ENCODE measurements at places on chromosomes 13 and 19. TPM values are rescaled to one million over a fixed set of nuclear protein-coding genes. Genes with fewer than 3 reads are reported as not detected.

GRCh38 chr13:70720386-70720785, 612.1 kb upstream of the KLHL1 start:
- DNase-seq, result no peak

DNA sequence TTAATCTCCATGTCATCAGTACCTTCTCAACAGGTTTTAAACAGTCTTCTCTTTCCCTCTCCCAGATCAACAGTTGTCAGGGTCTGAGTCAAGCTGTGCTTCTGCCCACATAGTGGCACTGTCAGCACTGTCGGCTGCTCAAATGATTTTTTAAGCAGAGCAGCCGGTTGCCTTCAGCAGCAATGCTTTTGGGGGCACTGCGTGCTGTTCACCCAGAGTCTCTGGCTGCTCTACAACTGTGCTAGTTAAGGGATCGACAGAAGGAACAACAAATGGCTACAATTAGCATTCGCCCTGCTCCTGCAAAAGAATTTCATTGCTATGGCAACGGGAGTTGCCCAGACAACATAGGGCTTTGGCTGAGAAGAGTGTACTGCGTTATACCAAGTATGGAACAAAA, 412.9 kb downstream of the DIAPH3 start:
- DNase-seq, result no peak

DNA sequence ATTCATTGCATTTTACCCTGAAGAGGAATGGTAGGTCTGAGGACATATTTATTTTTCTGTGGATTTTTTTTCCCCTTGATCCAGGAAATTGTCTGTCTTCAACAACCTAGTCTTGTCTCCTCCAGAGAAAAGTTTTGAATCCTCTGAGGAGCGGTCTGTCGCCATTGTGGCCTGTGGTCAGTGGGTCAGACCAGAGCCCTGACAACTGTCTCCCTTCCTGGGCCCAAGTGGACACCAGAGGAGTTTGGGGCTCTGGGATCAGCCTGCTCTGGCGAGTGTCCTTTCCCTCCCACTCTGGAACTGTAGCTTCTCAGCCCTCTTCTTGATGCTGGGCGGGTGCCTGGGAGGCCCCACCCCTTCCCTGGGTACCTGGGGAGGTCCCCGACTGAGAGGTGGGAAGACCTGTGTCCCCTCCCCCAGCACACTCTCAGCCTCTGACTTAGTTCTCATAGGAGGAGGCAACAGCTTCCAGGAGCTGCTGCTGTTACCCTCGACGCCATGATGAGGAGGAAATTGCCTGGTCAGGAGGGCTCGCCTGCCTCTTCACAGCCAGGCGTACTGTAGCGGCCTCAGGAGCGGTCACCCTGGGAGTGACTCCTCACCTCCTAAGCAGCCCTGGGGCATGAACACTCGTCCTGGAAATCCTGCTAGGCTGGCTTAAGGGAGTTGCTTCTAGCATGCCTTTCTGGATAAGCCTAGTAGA, 110.3 kb downstream of the GGACT start:
- DNase-seq, result no peak

- DNase-seq, result no peak
Measured at GRCh38 chr13:112891477-112892401, 77.3 kb upstream of the MCF2L start.

DNA sequence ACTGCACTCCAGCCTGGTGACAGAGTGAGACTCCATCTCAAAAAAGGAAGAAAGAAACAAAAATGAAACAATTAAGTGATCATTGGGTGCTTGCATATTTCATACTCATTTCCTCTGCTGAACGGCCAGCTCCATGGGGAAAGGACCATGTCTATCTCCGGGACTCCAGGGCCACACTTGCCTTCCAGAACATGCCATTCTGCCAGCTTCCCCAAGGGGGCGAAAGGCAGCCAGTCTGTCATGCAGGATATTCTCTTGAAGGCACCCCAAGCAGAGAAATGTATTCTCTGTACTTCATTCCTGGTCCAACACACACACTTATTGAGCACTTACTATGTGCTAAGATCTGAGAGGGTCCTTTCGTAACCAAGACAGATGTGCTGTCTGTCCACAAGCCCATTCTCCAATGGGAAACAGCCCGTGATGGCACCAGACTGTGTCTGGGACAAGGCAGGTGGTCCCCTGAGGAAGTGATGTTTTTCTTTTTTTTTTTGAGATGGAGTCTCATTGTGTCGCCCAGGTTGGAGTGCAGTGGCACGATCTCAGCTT, 10.2 kb upstream of the CARM1 start:
- DNase-seq, result peak; percentile 67

DNA sequence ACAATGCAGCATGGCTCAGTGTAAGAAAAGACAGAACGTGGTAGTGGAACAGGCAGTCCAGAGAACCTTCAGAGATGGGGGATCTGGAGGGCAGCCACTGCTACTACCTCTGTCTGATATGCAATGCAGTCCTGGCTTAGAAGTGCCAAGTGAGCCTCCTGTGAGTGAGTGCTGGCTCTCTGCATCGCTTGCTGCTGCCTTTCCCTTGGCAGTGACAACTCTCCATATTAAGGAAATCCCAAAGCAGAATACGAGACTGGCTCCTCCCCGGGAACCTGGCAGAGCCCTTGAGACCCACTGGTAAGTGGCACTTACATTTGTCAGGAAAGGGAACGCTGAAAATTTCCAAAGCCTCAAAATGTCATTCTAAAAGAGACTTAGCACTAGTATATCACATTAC, 7.5 kb downstream of the DOCK9 start:
- DNase-seq, result no peak

DNA sequence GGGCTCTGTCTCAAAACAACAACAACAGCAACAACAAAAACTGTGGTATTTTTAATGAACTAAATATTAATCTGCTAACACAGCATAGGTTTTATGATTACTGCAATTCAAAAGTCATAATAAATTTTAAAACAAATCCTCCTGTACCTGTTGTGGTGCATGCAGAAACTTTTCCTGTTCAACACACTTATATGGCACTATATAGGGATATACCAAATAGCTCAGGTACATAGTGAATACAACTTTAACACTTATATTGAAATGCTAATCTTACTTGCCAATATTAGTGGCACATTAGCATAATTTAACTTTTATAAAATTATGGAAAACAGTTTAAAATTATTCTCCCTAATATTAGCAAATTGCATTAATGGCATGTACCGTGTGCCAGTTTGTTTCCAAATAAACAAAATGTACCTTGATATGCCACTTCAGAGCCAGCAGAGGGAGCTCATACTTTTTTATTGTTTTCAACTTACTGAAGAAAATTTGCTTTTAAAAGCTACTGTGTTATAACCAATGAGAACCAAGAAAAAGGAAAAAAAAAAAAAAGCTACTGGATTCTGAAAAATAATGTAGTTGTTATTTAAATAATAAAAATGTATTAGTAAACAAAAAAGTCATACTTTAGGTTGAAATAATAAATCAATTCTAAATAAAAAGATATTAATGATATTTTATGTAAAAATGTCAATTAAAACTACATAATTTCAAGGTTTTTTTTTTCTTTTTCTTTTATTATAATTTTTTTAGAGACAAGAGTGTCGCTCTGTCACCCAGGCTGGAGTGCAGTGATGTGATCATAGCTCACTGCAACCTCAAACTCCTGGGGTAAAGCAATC, 18.0 kb upstream of the RBM26 start:
- peak; percentile 54 for DNase-seq

GRCh38 chr13:59247171-59247570, 916.6 kb downstream of the DIAPH3 start:
- no peak for DNase-seq

DNA sequence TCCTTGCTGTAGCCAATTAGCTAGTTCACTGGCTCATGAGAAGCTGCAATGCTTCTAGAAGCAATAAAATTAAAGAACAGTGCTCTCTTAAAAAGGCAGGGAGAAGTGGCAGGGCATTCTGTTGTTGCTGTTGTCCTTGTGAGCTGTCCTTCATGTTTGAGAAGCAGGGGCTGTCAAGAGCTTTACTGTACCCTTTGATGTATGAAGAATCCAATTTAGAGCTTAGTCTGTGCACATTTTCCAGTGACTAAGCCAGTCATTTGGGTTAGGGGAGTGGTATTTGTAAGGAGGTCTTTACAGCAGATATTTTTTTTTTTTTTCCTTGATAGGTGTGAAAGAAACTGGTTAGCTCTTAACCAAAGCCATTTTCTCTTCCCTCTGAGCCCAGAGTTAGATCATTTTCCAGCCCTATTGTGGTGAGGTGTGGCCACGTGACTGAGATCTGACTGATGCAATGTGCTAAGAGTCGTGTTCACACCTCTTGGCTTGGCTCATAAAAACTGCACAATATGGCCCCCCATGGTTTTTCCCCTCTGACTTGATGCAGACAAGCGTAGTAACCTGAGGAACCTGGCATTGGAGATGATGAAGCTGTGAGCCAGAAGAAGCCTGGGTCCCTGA, 309.6 kb upstream of the TMTC4 start:
- DNase-seq, result no peak

- DNase-seq, result no peak
Measured at GRCh38 chr13:38662362-38662761, 24.5 kb upstream of the FREM2 start.

- peak; percentile 34 for DNase-seq
Measured at GRCh38 chr13:65638572-65639168, 1591.5 kb downstream of the PCDH9 start.

DNA sequence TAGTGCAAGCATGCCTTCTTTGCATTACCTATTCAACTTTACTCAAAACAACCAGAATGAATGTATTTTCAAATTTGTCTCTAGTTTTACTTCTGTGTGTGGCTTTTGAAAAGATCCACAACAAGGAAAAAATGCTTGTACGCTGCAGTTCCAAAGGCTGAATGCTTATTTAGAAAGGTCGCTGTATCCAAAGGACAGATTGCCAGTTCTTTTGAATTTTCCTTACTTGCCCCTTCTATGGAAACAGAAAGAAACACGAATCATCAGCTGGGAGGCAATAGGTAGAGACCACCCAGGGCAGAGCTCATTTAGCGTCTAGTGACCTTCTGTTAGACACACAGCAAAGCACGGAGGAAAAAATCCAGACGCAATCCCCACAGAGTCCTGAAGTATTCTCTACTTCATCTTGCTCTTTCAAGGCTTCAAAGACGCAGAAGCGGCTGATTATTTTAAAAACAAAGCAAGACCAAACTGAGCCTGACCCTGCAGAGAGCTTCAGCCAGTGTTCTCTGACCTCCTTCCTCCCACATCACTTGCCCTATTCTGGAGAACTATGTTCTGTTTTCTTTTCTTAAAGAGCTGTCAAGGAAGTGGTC, 674.6 kb upstream of the SGCG start:
- no peak for DNase-seq

- DNase-seq, result peak; percentile 21
Measured at GRCh38 chr13:97911311-97912138, 42.0 kb upstream of the IPO5 start.

DNA sequence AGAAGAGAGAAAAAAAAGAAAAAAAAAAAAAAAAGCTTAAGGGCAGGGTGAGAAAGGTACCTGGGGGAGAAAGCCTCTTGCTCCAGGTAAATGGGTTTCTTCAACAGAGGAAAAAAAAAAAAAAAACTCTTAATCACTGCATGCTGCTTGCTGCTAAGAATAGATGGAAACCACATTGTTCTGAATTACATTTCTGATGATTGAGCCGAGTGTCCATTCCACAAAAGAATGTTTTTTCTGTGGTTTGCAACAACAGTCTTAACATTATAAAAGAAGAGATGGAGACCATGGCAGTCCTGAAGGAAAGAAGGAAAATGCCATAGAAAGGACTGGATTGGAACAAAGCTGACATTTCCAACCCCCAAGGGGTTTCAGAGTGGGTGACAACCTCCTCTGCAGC, 1312.7 kb downstream of the SLITRK1 start:
- DNase-seq, result no peak

GRCh38 chr19:1285737-1286360, at the start of gene EFNA2:
Gene EFNA2 (plus strand): TSS chr19:1285873. CDS start chr19:1286169, 296 bp downstream.
- DNase-seq, result no peak

DNA sequence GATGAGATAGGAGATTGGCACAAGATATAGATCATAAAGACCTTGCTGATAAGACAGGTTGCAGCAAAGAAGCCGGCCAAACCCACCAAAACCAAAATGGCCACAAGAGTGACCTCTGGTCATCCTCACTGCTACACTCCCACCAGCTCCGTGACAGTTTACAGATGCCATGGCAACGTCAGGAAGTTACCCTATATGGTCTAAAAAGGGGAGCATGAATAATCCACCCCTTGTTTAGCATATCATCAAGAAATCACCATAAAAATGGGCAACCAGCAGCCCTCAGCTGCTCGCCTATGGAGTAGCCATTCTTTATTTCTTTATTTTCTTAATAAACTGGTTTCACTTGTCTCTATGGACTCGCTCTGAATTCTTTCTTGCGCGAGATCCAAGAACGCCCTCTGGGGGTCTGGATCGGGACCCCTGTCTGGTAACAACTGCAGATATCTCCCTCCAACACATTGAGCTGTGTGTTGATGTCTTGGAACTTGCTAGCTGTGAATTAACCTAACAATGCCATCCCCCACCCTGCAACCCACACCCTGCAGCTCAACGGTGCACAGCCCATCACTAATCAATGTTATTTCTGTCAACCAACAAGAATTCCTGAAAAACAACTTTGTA, 27.1 kb upstream of the GRTP1 start:
- no peak for DNase-seq

GRCh38 chr13:52414963-52415362, 9.0 kb upstream of the THSD1 start:
- DNase-seq, result no peak

GRCh38 chr19:11191273-11191755, 6.0 kb downstream of the KANK2 start:
- DNase-seq, result peak; percentile 75

DNA sequence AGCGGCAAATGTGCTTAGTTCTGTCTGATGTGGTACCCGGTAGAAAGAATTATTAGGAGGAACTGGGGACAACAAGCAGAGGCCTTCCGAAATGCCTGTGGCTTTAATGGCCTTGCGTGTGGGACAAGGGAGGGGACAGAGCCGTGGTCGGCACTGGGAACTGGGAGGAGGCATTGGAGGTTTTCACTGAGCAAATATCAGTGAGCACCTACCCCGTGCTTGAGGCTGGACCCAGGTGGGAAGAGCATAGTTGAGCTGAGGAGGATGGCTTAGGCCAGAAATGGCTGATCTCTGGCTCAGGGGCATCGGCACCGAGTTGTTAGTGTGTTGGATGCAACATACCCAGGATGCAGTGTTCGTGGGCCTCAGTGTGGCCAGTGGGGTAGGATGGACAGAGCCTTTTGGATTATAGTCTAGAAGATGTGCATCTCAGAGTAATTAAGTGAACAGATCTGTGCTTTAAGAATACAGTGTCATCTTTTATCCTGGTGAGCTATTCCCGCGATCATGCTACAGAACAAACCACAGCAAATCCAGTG, 201.3 kb downstream of the TEX29 start:
- no peak for DNase-seq

GRCh38 chr13:30418075-30418716, 4.1 kb upstream of the UBE2L5 start:
- no peak for DNase-seq

The PAF1 gene
- total RNA-seq, result 46.8 TPM

The ZNF432 gene
- not detected for total RNA-seq

The NCR1 gene
- total RNA-seq, result not detected

The PINLYP gene
- total RNA-seq, result 0.81 TPM

The MISP gene
- total RNA-seq, result 0.23 TPM

The DUS3L gene
- 59.6 TPM for total RNA-seq

The IER2 gene
- total RNA-seq, result 89.0 TPM

The VSTM1 gene
- not detected for total RNA-seq

The KLK2 gene
- total RNA-seq, result not detected

The PGLYRP2 gene
- total RNA-seq, result not detected

The ARL11 gene
- total RNA-seq, result 20.5 TPM

The IGLON5 gene
- total RNA-seq, result not detected

The MEIS3 gene
- total RNA-seq, result 0.79 TPM
